ENCODE measurements at places on chromosomes 12 and 14.

DNA sequence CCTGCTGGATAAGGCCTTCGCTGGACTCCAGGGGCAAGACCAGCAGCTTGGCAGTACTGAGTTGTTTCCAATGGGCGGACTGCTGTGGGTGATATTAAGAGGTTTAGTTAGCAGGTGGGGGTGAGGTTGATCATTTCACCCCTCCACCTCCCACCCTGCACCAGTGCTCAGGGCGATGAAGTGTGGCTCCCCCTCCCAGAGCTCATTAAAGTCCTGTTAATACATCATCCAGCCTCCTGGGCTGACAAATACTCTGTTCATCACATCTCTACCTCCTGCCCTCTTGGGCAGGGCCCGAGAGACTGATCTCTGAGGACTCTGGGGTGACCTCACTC, 2.4 kb upstream of the FIGNL2 start:
- DNase-seq = no peak

GRCh38 chr14:97097296-97097695, 300.1 kb downstream of the VRK1 start:
- DNase-seq = no peak

- DNase-seq = no peak
Measured at GRCh38 chr14:103555559-103556337, 6.7 kb downstream of the BAG5 start.

DNA sequence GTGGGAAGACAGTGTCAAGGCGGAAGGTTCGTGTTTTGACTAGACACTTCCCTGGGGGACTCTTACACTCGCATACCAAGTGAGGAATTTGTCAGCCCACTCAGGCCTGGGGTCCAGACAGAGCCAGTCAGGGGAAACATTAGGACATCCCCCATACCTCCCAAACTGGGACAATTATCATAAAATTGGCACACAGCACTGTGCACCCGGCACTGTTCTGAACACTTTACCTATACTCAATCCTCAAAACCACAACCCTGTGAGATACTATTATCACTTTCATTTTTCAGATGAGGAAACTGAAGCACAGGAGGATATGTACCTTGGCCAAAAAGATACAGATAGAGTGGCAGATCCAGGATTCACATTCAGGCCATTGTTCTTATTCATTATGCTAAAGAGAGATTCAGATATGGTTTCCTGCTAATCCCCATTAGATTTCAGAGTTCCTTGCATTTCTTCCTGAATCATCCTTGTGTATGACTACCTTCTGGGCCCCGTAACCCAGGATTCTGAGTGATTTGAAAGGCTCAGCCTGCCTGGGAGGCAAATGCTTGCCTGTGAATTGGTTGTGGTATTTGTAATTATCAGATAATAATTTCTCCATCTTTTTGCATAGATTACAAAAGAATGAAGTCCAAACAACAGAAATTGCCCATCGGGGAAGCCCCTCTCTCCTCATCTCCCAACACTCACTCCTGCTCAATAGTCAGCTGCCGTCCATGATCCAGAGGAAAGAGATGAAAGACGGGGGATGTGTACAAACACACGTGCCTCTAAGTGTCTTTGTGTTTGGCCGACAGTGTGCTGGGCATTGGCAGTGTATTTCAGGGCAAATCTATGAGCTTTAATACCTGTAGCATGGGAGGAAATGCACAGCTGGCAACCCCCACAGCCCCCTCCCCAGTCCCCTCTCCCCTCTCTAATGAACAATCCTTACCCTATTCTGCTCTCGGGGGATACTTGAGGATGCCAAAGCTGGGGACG, 4.6 kb downstream of the TAC3 start:
- DNase-seq = no peak

- DNase-seq = no peak
Measured at GRCh38 chr12:116703214-116703795, 34.6 kb downstream of the SPRING1 start.

DNA sequence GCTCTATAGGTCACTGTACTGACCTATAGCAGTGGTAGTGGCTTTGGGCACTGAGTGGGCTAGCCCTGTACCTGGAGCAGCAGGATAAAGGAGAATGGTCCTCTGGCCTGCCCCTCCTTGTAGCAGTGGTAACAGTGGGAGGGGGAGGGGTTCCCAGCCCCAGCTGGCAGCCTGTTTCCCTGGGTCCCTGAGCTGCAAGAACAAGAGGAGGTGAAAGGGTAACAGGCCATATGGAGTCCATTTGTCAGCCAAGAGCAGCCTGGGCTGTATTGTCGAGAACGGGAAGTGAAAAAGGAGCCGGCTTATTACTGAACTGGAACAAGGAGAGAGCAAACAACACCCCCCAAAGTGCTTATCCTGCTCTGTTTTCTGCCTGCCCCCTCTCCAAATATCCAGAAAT, 73.8 kb upstream of the SRSF5 start:
- peak; percentile 18 for DNase-seq

GRCh38 chr12:122072031-122072970, 6.3 kb upstream of the MLXIP start:
- no peak for DNase-seq

- no peak for DNase-seq
Measured at GRCh38 chr12:129900306-129900705, 3.5 kb downstream of the TMEM132D start.

GRCh38 chr12:20455001-20455706, 86.8 kb downstream of the PDE3A start:
- DNase-seq = no peak

DNA sequence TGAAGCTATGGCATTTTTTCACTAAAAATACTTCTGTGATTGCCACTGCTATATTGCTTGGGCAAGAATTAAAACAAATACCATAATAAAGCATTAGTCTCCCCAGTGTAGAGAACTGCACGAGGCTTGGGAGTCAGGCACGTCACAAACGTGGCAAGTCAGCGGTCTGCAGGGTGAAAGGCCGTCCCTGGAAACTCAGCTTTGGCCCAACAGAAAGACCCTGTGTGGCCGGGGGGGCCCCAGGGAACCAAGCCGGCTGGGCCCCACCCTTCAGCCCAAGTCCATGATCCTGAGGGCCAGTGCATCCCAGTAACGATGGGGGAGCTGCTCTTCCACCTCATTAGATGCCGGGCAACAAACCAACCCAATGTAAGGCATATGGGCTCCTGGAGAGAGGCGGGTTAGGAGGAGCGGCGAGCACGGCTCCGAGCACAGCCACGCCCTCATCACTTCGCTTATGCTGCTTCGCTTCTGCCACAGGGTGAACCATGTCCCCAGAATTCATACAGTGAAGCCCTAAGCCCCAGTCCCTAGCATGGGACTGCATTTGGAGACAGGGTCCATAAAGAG, 50.9 kb upstream of the GPR68 start:
- no peak for DNase-seq

DNA sequence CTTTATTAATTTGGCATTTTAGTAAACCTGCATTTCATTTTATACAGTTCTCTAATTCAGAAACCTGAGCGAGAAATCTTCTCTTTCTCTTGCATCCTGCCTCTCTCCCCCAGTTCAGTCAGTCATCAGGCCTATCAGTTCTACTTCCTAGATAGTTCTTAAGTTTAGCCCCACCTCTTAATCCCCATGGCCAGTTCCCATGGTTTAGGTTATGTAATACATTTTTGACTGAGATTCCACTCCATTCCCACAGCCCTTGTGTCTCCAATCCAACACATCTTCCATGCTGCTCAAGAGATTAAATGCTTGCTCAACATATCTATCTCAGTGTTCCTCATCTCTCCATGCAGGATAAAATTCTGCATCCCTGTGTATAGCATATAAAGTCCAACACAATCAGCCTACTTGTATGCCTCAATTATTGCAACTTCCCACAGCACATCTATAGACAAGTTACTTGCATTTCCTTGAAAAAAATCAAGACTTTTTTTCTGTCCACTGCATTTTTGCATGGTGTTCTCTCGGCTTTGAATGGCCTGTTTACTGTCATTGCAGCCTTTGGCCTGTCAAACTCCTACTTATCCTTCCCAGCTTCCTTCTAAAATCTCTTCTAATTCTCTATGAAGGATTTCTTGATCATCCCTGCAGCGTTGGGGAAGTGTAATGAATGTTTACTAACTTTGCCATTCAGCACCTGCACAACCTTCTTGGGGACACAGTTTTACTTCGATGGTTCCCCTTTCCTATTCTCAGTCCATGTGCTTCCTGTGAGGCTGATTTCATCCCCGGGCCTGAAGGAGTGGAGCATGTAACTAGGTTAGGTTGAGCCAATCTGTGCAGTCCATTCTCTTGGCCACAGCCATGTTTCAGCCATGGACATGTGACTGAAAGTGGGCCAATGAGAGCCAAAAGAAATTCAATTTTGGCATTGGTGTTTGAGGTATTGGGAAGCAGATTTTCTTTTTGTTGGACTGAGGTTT, 80.8 kb downstream of the DACT1 start:
- no peak for DNase-seq

GRCh38 chr14:87971010-87971409, 22.0 kb downstream of the GALC start:
- no peak for DNase-seq

GRCh38 chr14:101290611-101291010, 270.7 kb upstream of the DIO3 start:
- DNase-seq = no peak

DNA sequence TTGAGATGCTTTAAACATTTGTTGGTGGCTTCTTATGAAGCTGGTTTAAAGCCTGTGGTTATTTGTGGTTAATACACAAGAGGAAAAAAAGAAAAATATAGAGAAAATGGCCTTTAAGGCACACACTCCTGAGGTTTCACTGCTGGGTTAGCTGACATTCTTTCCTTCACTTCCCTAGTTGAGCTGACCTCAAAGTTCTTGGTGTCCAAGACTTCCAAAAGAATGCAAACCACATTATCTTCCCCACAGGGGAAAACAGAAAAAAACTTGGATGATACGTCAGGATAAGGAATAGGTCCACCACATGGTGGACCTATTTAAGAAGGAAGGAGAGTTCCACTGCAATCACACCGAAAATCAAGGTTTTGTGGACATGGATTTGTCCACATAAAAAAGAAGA, 94.3 kb downstream of the SLC25A21 start:
- no peak for DNase-seq

- no peak for DNase-seq
Measured at GRCh38 chr12:93847517-93848474, 170.6 kb downstream of the CRADD start.

- DNase-seq = no peak
Measured at GRCh38 chr12:25100194-25101091, 94.5 kb downstream of the DNAI7 start.

DNA sequence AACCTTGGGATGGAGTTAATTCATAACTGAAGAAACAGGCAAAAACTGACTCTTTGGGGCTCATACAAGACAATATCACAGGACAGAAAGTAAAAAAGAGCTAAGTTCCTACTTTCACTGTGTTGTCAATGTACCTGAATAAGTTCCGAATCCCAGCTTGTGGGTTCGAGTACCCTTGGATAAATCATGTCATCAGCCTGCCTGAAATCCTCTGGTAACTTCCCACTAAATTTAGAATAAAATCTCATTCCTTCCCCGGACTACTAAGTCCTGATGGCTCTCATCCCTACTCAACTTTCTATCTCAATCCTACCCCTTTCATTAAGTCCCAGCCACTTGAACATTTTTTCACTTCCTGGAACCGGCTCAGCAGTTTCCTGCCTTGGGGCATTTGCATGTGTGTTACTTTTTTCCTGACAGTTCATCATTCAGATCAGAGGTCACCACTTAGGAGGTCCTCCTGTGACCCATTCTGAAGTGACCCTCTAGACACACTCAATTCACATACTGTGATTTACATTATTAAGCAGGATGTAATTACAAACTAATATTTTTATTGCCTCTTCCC, 12.7 kb downstream of the ERP29 start:
- no peak for DNase-seq

DNA sequence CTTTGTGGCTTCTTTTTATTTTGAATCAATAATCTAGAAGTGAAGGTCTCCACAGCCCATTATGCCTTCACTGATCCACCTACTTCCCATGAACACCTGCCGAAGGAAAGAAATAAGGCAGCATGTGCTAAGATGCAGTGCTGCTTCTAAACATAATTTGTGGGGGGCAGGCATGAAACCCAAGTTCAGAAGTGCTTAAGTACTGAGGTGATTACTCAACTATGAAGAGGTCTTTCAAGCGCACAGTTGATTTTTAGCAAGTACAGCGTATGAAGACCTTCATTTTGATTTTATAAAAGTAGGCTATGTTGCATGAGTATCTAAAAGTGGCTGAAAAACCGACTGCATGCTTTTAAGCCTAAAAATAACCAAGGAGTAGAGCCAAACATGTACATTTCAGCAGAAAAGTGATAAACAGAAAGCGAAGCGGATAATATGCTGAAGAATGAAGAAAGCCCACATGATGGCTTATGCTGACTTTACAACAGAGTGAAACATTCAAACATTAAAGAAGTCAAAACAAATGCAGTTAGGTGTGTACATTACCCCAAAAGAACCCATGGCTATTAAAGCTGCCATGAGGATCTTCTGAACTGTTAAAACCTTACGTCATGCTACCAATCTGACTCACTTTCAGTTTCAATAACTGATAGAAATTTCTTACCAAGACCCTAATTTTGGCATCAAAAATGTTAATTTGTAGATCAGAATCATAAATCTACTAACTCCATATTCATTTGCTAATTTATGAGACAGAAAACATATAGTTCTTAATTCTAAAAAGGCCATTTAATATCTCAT, 29.3 kb downstream of the KICS2 start:
- DNase-seq = no peak

- DNase-seq = no peak
Measured at GRCh38 chr12:31272607-31273225, 53.2 kb downstream of the SINHCAF start.

DNA sequence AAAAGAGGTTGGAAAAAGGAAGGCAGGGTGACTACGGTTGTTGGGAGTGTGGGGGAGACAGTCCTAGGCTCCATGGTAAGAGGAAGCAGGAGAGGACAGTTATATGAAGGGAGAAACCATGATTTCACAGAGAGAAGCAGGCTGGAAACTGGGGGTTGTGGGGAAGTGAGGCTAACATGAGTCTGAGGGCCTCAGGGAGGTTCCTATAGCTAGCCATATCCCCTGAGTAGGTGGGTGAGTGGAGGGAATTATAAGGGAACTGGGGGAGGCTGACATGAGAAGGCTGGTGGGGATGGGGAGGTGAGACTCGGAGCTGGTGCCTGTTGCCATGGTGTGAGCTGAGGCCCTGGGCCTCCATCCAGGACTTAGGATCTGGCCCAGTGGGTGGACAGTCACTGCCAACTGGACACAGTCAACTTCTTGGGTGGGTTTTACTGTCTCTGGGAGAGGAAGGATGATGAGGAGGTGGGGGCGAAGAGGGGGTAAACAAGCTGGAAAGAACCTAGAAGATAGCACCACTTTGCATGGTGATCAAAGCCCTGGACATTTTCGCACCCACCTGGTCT, 1.4 kb downstream of the RNASE13 start:
- no peak for DNase-seq

DNA sequence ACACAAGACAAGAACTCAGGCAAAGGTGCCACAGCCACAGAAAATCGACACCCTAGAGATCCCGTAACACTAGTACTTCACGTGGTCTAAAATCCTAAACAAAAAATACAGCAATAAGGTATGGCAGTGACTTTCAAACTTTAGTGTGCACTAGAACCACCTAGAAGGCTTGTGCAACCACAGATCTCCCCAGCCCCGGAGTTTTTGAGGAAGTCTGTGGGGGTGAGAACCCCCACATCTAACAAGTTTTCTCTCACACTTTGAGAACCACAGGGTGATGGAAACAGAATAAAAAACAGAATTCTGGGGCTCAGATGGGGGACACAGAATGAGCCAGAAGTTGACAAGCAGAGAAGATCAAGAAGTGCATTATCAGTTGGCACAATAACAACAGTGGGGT, 254.0 kb downstream of the ANO6 start:
- DNase-seq = no peak

GRCh38 chr12:47616440-47616839, 89.4 kb downstream of the RPAP3 start:
- DNase-seq = no peak

GRCh38 chr14:66359500-66359899, 126.7 kb upstream of the CCDC196 start:
- DNase-seq = peak; percentile 66
